ENCODE measurements at places on chromosomes 11 and 22.

- no peak for DNase-seq
Observed at GRCh38 chr11:76229690-76230240, 23.5 kb upstream of the WNT11 start.

DNA sequence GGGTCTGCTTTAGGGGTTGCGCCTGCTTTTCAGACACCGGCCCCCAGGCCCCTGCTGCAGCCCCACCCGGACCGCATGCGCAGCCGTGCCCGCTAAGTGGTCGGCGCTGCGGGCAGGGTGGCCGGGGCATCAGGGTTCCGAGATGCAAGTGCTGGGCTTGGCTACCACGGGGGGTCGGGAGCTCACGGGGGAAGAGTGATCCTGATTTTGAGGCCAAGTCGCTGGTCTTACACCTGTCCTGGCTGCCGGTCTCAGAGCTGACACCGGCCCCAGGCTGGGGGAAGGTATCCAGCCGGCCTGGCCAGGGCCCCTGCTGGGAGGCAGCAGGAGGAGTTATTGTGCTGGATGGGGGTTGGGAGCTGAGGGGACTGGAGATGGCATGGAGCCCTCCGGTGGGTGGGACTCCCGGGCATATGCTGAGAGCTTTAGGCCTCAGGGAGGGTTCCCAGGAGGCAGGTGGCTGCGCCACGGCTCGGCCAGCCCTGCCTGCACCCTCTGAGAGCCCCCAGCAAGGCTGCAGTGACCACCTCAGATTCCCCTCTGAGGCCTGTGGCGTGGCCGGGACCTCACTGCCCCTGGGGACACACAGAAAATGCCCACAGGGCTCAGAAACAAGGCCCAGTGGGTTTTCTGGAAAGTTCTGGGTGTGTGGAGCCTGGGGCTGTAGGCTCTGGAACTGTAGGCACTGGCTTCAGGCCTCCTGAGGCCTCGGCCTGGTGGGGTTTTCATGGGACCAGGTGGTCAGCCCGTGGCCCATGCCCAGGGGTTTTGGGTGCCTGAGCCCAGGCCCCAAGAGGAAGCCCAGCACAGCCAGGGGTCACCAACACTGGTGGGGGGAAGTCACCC, 4.4 kb upstream of the MUC5AC start:
- DNase-seq, result no peak

- DNase-seq, result no peak
Observed at GRCh38 chr11:111162305-111162704, 83.2 kb upstream of the POU2AF2 start.

- peak; percentile 19 for DNase-seq
Observed at GRCh38 chr11:114208377-114208776, 87.8 kb upstream of the NNMT start.
